Activated T-helper 9 cell treated with anti-CD3 and anti-CD28 coated beads, Interleukin-2, amount 50 U/mL, for 16 hours (primary cell): ENCODE measurements at places on chromosomes 11 and 22.
A peak's percentile ranks its signal among the peaks of the same experiment; 100 is the strongest.

GRCh38 chr22:37309211-37310074, 27.1 kb downstream of the CYTH4 start:
- DNase-seq = no peak

GRCh38 chr22:34913826-34914225, 152.1 kb upstream of the ISX start:
- no peak for DNase-seq

DNA sequence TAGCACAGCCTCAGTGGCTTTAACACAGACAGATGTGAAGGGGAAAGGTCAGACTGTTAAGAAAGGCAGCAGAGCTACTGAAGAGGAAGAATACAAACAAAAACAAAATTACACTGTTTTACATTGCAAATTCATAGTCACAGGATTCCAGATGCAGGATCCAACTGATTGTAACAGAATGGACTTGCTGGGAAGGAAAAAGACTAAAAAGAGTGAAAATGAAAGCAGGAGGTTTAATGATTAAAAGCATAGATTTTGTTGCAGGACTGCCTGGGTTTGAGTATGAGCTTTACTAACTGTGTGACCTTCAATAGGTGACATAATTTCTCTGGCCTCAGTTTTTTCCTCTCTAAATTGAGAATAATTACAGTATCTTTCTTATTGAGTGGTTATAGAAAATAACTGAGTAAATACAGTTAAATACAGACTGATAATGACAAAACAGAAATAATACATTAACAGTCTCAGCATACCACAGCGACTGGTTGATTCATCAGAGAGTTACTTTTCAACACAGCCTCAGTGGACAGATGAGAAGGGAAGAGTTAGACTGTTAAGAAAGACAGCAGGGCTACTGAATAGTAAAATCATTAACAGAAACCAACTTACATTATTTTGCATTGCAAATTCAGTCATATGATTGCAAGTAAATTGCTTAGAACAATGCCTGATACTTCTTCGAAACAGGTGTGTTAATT, 704.2 kb upstream of the TENM4 start:
- DNase-seq = no peak

DNA sequence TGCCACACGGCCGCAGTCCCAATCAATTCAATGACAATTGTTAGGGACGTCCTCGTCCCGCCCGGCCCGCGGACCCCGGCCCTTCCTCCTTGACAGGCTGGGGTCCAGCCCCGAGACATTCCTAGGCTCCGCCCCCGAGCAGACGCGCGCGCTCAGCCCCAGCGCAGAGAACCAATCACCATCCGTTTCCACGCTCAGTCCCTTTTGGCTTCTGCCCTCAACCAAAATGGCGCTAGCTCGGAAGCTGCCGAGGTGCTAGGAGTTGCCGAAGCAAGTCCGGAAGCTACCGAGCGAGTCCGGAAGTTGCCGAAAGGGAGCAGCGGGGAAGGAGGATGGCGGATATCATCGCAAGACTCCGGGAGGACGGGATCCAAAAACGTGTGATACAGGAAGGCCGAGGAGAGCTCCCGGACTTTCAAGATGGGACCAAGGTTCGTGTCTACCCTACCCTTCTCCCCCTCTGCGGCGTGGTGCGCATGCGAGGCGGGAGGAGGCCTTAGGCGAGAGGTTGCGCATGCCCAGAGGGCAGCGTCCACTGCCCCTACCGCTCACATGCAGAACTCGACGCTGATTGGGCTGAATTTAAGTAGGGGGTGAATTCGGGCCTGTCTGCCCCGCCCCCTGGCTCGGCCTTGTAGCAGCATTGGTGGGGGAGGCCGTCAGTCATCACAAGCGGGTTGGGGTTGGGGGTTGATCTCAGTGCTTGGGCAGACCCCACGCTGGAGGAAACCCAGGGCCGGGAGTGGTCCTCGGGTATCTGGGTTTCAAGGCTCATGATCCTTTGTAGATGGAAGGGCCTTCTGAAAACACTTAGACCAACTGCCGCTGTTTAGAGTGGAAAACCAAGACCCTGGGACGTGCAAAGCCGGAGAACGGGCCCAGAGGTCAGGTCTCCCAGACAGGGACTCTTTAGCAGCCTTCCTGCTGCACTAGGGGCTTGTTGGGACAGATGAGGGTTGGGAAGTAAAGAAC, at the start of gene AIP:
AIP (plus strand) TSS at position 200 of the 972 bp plus-strand sequence; CDS start at position 333, 133 bp downstream.
- DNase-seq = peak; percentile 93

DNA sequence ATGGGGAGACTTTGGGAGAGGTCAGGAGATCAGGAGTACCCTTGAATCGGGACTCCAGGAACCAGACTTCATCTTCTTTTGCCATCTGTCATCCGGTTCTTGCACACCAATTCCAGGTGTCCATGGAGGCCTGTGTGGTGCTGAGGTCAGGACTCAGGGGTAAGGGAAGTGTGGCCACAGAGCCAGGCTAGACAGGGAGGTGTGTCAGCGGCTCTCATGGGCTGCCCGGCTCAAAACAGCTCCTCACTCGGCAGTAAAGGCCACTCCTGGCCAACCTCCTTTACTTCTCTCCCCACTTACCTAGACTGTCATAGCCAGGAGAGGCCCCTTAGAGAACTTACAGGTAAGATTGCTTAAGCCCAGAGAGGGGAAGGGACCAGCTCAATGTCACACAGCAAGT, 75.7 kb upstream of the NECTIN1 start:
- DNase-seq = no peak

- DNase-seq = no peak
These were observed at the start of gene NTM for GRCh38 chr11:131370090-131370751. NTM (plus strand) TSS chr11:131370615.

DNA sequence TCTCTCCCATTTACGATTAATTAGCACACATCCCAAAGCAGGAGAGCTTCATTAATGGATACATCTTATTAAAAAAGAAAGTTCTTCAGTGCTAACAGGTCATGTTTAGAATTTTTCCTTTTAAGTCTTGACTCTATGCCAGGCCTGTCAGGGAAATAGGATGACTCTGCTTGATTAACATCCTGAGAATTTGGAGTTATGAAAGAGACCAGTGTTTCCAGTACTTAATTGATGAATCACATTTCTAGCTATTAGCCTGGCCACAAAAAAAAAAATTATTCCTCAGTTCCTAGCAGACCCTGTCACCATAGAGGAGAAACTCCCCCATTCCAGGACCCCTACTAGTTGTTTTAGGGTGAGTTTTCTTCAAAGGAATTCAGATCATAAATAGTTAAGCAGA, 23.6 kb upstream of the ME3 start:
- DNase-seq = no peak

DNA sequence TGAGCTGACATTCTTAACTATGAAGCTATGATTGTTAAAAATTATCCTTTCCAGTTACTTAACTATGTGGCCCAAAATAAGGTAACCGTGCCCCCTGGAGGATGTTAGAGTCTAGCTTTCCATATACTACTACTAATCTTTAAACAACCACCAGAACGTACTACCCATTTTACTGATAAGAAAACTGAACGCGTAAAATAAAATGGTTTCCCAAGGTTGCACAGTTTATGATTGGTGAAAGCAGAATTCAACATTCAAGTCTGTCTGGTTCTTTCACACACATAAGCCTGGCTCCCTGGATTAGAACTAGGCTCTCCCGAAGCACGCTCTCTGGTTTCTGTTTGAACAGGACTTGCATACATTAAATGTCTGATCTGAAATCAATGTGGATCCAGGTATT, 437.8 kb upstream of the CCDC90B start:
- DNase-seq = no peak

DNA sequence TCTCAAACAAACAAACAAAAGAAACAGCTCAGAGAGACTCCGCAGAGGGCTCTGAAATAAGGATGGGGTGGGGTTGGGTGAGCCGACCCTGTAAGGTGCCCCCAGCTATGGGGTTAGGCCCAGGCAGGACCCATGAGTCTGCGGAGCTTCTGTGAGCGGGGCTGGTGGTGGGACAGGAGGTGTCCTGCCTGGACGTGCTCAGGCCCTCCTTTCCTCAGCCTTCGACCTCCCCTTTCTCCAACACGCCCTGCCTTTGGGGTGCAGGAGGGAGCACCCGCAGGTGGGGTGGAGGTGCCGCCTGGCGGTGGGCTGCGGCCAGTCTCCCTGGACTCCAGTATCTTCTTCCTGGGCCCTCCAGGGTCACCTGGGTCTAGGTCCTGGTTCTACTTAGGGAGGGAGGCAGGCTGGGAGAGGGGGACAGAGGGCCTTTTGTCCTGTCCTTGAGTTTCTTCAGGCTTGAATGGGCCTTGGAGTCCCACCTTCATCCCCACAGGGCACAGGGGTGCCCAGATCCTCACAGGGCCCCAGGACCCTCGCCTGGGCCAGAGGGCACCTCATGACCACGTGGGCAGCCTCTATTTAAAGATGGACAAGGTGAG, 12.3 kb downstream of the PRR33 start:
- DNase-seq = no peak

DNA sequence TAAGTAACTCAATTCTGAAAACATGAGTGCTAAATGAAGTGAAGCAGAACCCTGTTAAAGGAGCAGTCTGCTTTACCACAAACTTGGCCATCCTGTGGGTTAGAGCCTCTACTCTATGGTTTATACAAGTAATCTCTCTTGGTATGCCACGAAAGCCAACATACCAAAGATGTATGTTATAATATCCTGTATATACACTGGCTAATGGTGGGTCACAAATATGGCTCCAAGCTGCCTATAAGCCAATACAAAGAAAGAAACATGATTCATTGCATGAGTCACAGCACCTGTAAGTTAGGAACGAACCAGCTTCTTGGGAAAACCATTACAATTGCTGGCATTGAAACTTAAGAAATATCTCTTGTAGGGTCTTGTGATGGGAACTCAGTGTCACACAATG, 16.1 kb downstream of the XRRA1 start:
- no peak for DNase-seq

DNA sequence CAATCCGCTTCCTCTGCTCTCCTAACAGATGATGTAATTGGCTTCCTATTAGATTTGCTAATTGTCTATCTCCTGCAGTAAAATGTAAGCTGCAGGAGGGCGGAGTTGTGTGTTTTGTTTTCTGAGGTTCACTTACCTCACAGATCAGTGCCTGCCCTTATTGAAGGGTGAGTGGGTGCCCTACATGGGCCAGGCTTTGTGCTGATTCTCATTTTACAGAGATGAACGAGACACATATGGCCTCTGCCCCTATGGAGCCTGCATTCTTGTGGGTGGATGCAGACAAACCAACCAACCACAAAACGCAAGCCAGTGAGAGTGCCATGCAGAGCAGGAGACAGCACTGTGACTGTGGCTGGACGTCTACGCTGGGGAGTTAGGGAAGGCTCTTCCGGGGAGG, 9.9 kb downstream of the TESMIN start:
- no peak for DNase-seq

GRCh38 chr11:37972691-37973090, 1374.7 kb upstream of the RAG2 start:
- DNase-seq = no peak

DNA sequence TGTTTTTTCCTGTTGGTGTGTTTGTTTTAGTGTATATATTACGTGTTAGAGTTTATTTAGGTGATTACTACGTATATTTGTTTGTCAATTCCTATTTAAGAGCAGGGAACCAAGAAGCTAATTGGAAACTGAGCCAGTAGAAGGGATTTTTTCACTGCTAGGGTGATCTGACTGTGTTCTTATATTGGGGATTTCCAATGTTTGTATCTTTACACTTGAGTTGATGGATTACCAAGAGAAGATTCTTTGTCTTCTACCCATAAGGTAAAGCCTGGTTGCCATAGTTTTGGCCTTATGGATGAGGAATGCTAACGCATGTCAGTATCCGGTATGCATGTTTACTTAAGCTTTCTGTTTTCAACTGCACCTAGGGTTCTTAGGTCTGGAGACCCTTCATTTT, 35.6 kb downstream of the SIK2 start:
- no peak for DNase-seq

GRCh38 chr22:49211176-49211575, 616.5 kb downstream of the BRD1 start:
- no peak for DNase-seq

GRCh38 chr11:14565845-14566244, 45.7 kb upstream of the PSMA1 start:
- DNase-seq = no peak

DNA sequence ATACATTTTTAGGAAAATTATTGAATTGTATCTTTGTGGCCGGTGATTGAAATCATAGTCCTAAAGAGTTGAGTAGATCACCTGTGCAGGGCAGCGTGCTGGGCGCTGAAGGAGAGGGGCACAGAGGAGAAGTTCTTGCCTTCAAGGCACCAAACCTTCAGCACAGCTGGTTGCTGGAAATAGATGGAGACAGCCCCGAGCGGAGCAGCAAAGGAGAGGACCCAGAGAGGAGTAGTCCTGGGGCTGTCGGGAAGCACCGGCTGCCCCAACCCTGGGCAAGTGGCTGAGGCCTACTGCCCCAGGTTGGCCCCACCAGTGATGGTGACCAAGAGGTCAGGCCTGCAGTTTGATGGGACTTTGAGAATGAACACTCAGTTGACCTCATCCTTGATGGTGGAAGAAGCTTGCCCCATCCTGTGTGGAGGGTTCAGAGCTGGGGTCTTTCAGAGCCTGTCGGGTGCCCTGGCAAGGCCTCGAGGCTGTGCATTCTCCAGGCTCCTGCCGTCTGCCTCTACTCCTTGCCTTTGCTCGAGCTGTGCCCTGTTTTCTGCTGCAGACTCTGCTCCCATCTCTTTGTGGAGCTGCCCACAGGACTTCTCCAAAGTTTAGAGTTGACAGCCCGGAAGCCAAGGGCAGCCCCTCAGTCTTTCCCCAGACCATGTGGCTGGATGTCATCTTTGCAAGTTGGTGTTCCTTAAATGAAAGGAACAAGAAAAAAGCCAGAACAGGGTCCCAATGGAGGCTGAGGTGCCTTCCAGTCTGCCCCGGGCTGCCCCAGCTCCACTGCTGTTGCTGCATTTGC, 285.1 kb downstream of the TBC1D22A start:
- DNase-seq = no peak

DNA sequence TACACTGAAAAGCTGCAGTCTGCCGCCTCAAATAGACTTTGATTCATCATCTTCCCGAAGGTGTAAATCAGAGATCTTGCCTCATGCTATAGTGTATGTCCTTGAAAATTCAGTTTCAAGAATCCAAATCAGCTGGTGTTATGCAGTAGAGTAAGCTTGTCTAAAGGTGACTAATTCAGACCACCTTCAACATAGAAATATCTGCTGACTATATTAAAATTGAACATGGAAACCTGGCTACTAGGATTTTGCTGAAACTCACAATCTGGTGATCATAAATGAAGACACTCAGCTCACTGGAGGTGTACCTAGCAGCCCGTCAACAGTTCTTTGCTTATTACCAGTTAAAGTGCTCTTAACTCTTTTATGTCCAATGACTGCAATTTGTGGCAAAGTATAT, 266.6 kb downstream of the CADM1 start:
- no peak for DNase-seq
